Activated naive CD8-positive, alpha-beta T cell treated with anti-CD3 and anti-CD28 coated beads, Interleukin-2, amount 10 ng/mL, durations not matched to agents 7 days and 5 days (primary cell): ENCODE measurements at places on chromosomes 2 and 18. TPM values are rescaled to one million over a fixed set of nuclear protein-coding genes. Genes with fewer than 3 reads are reported as not detected.

DNA sequence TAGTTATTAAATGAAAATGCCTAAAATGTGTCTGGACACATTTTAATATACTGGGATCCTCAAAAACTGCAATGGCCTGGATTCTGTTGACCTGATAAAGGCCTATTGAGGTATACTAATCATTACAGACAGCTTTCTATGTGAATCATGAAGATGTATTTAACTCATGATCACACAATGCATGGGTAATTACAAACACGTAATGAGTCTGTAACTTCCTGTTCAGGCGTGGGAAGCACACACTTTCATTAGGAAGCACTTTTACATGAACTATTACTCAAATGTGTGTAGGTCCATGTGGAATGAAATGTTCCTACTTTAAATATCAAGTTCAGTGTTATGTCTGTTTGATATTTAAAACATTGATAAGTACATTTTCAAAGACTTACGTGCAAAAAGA, 108.7 kb downstream of the NCKAP5 start:
- H3K4me1 ChIP-seq, result no peaks in the 10 kb centered on the region
- DNase-seq, result no peak
- H3K4me3 ChIP-seq, result no peak overlapping the region
- no peaks in the 10 kb centered on the region for H3K27me3 ChIP-seq

DNA sequence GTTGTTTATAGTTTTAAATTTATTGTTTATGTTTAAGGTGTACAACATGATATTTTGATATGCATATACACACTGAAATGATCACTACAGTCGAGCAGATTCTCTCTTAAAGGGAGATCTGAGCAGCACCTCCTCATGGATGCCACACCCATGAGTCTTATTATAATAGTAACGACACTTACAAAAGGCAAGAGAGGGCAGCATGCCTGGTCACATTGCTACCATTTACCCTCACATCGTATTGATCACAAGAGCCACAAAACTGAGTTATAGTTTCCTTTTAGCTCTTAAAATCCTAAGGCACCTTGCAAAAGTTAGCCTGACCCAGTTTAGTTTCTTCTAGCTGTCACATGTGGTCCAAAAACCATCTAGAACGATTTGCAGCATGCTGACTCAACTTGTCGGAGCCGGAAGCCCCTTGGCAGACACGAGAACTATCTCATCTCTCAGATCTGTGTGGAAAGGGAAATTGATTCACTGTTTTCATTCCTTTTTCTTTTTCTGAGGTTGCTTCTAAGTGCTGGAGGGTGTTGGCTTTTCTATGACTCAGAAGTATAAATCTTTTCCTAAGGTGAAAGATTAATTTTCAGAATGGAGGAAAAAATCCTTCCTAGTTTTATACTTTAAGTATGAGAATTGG, 85.3 kb downstream of the CDC42EP3 start:
- H3K27ac ChIP-seq, result peak overlapping the region; percentile 72
- H3K4me3 ChIP-seq, result peak overlapping the region; percentile 33
- DNase-seq, result peak; percentile 48
- no peaks in the 10 kb centered on the region for H3K27me3 ChIP-seq

- no peak for DNase-seq
- no peaks in the 10 kb centered on the region for H3K36me3 ChIP-seq
- no peaks in the 10 kb centered on the region for H3K4me1 ChIP-seq
- no peak overlapping the region for H3K27ac ChIP-seq
Observed at GRCh38 chr2:101412092-101412694, 24.9 kb upstream of the CREG2 start.

GRCh38 chr2:233011268-233011650, 1.8 kb downstream of the NGEF start:
- H3K36me3 ChIP-seq, result no peaks in the 10 kb centered on the region
- no peak overlapping the region for H3K27ac ChIP-seq
- no peak for DNase-seq
- no peak overlapping the region for H3K4me3 ChIP-seq

- H3K4me1 ChIP-seq, result peaks cover 3% of the 10 kb centered on the region
- DNase-seq, result no peak
- H3K27ac ChIP-seq, result no peak overlapping the region
Observed at GRCh38 chr2:128306081-128306930, 12.4 kb downstream of the HS6ST1 start.

DNA sequence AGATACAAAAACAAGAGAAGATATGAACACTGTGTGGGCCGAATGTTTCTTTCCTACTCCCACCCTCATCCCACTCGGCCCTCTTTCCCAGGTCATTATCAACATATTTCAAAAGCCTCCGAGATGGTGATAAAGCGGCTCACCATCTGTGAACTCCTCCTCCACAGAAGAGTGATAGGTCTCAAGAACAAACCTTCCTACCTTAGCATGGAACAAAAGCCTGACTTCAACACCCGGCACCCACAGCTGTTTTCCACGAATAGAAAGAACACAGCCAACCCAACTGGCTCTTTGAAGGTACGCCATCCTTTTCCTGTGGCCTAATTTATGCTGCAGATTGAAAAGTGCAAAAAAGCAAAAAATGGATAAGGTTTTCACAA, 28.8 kb downstream of the BCL2 start:
- no peak overlapping the region for H3K4me3 ChIP-seq
- peak overlapping the region; percentile 78 for H3K27ac ChIP-seq
- no peaks in the 10 kb centered on the region for H3K27me3 ChIP-seq
- no peak for DNase-seq
- peaks cover 61% of the 10 kb centered on the region for H3K36me3 ChIP-seq
- peaks cover 61% of the 10 kb centered on the region for H3K4me1 ChIP-seq

DNA sequence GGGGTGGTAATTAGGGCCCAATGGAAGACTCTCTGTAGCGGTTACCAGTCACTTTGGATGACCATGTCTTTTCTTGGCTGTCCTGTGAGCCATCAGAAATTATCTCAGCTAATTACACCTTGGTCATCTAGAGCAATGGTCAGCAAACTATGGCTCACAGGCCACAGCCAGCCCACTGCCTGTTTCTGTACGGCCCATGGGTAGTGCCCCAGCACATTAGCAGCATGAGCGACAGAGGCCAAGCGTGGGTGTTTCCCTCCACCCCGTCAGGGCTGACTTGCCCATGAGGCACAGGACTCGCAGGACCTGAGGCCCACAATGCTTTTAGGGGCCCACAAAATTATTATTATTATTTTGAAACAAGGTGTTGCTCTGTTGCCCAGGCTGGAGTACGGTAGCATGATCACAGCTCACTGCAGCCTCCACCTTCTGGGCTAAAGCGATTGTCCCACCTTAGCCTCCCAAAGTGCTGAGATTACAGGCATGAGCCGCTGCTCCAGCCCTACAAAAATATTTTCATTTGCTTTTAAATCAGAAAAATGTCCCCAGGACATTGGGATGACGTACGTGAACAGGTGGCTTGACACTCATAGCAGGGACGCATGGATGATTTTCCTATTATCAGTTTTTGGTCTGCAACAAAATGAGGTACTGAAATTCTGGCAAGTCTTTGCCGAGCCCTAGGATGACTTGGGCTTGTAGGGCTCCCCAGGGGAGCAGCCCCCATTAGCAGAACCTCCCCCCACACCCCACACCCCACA, 29.3 kb upstream of the CEP68 start:
- H3K4me3 ChIP-seq, result no peak overlapping the region
- no peak overlapping the region for H3K27ac ChIP-seq
- peaks cover 16% of the 10 kb centered on the region for H3K4me1 ChIP-seq
- peaks cover 5% of the 10 kb centered on the region for H3K36me3 ChIP-seq
- no peak for DNase-seq
- H3K27me3 ChIP-seq, result no peaks in the 10 kb centered on the region

- no peak overlapping the region for H3K4me3 ChIP-seq
- no peaks in the 10 kb centered on the region for H3K36me3 ChIP-seq
- no peak overlapping the region for H3K27ac ChIP-seq
- no peak for DNase-seq
- H3K4me1 ChIP-seq, result no peaks in the 10 kb centered on the region
Observed at GRCh38 chr2:100009743-100010142, 132.6 kb downstream of the AFF3 start.

DNA sequence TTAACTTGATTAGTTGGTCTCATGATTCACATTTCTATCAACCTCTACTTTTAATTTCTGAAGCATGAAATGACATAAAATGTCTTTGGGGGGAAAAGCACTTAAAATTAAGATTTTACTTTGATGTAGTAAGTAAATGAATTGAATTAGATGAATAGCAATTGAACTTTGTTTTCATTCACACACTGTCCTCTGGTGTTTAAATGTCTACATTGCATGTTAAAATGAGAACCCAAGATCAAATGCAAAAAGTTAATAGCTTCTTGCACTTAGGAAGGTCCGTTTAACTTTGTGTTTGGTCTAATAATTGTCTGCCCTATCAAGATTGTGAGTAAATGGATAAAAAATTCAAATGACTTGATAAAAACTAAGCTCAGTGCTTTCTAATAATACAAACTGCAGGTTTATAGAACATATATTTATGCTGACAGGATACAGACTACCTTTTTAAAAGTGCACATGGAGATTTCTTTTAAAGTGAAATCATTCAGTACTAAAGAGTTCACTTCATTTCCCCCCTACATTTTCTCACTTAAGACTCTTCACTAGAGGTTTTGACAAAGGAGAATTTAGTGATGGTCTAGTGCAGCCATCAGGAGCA, 156.2 kb upstream of the NABP1 start:
- H3K27ac ChIP-seq, result no peak overlapping the region
- H3K27me3 ChIP-seq, result peaks cover 22% of the 10 kb centered on the region
- H3K4me1 ChIP-seq, result no peaks in the 10 kb centered on the region
- H3K4me3 ChIP-seq, result no peak overlapping the region
- no peak for DNase-seq

GRCh38 chr2:69579536-69579935, 64.0 kb downstream of the AAK1 start:
- peaks cover 13% of the 10 kb centered on the region for H3K36me3 ChIP-seq
- no peaks in the 10 kb centered on the region for H3K27me3 ChIP-seq

GRCh38 chr18:56199580-56200330, 438.6 kb downstream of the TXNL1 start:
- no peaks in the 10 kb centered on the region for H3K36me3 ChIP-seq
- H3K4me3 ChIP-seq, result no peak overlapping the region
- no peak for DNase-seq
- H3K27ac ChIP-seq, result no peak overlapping the region
- no peaks in the 10 kb centered on the region for H3K27me3 ChIP-seq

DNA sequence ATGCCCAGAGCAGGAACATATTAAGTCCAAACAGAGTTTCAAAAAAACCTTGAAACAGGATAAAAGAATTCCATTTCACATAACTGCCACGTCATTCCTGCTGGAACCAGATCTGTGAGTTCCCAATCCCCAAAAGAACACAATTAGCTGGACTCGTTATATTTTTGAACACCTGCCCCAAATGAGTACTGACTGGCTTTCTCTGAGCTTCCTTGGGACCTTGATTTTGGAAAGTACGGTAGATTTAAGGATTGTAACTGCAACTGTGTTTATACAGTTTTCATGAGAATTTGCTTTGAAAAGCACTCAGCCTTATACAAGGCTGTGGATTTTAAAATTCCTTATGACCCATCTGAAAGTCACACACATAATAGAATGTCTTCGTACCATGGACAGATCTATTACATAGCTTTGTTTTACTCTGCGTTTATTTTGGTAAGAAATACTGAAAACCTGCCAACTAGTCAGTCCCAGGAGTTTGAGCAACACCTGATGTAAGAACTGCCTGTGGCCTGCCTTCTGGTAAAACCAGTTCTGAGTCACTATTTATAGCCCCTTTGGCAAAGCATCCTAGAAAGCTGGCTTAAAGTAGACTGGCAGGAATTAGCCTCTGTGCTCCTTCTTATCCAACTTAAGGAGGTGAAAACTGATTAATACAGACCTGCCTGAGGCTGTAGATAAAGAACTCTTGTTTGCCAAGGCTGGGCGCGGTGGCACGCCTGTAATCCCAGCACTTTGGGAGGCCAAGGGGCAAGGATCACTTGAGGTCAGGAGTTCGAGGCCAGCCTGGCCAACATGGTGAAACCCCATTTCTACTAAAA, 48.1 kb downstream of the MERTK start:
- H3K4me1 ChIP-seq, result no peaks in the 10 kb centered on the region
- H3K27me3 ChIP-seq, result no peaks in the 10 kb centered on the region
- H3K27ac ChIP-seq, result no peak overlapping the region
- no peaks in the 10 kb centered on the region for H3K36me3 ChIP-seq
- H3K4me3 ChIP-seq, result no peak overlapping the region

GRCh38 chr2:16511041-16511440, 154.6 kb downstream of the CYRIA start:
- H3K27me3 ChIP-seq, result peaks cover 33% of the 10 kb centered on the region
- no peaks in the 10 kb centered on the region for H3K4me1 ChIP-seq
- H3K27ac ChIP-seq, result no peak overlapping the region

DNA sequence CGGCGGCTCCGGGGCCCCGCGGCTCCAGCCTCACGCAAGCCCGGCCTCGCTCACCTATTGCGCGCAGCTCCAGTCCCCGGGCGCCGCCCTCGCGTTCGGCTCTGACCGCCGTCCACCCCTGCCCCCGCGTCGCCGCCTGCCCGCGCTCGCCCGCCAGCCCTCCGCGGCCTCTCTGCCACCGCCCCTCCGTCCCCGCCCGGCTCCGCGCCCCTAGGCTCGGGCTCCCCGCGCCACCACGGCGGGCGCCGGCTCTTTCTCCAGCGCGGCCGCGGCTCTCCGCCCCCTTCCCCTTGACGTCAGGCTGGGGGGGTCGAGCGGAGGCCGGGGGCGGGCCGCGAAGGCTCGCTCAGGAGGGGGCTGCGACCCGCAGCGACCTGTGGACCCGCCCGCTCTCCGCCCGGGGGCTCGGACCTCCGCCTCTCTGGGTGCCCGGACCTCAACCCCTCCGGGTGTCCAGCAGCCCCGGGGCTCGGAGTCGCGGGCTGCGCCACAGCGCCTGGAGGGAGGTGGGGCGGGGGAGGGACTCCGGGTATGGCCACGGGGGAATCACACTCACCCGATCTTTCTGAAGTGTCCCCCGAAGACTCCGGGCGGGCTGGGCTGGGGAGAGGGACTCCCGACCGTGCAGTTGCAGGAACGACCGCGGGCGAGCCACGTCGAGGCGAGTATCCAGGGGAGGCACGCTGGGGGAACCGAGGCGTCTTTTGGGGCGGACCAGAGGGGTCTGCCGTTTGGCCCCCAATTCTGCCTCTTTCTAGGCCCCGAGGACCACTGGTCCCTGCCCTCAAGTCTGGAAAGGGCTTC, at the start of gene SEMA4C:
Gene SEMA4C (minus strand): TSS at position 259 of the 804 bp plus-strand sequence. CDS start 2,194 bp downstream, outside the sequence.
- H3K27me3 ChIP-seq, result peaks cover 6% of the 10 kb centered on the region
- peak within 1 kb of the TSS; percentile 77 for H3K4me3 ChIP-seq
- H3K4me1 ChIP-seq, result peaks cover 32% of the 10 kb centered on the region
- DNase-seq, result peak; percentile 76
- peaks cover 3% of the 10 kb centered on the region for H3K36me3 ChIP-seq

DNA sequence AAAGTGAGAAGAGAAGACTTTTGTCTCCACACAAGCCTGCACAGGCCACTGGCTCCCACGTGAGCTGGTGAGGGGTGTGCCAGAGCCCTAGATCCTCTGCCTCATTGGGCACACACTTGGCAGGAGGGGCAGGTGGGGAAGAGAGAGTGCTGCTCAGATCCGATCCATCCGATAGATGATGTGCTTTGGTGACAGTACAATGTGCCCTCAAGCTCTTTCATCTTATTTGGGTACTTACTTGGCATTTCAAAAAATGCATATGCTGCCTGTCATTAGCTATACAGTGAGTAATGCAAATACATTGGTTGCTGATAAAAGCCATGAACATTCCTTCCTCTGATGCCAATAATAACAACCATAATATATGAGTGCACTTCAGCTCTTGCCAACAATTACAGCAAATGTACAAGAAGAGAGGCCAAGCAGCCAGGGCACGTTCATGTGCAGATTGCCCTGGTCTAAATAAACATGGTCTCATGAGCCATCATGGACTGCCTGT, 255.3 kb downstream of the VAPA start:
- H3K27me3 ChIP-seq, result peaks cover 14% of the 10 kb centered on the region
- no peak overlapping the region for H3K4me3 ChIP-seq
- DNase-seq, result no peak
- no peaks in the 10 kb centered on the region for H3K36me3 ChIP-seq
- no peak overlapping the region for H3K27ac ChIP-seq

Gene VPS4B
- total RNA-seq, result 78.2 TPM

Gene KLHL29
- 1.6 TPM for total RNA-seq

Gene IGFBP2
- total RNA-seq, result 97.3 TPM
